Activated T-helper 1 cell treated with anti-CD3 and anti-CD28 coated beads, Interleukin-12 subunit alpha, Interleukin-12 subunit beta, Interleukin-2, Interleukin-4 antibody, amounts not matched to agents 30 ng/mL and 10 ng/mL and 1 ng/mL, durations not matched to agents 14 hours and 24 hours and 36 hours (primary cell): ENCODE measurements at places on chromosomes 13 and 19.

GRCh38 chr13:89163096-89163495 lies 1491.9 kb downstream of the SLITRK5 start:
- no peak for DNase-seq

- DNase-seq = no peak
These were observed 89.4 kb downstream of the HS6ST3 start for GRCh38 chr13:96179309-96179708.

- no peak for DNase-seq
These were observed 4.7 kb downstream of the DCAF15 start for GRCh38 chr19:13957051-13957450.

DNA sequence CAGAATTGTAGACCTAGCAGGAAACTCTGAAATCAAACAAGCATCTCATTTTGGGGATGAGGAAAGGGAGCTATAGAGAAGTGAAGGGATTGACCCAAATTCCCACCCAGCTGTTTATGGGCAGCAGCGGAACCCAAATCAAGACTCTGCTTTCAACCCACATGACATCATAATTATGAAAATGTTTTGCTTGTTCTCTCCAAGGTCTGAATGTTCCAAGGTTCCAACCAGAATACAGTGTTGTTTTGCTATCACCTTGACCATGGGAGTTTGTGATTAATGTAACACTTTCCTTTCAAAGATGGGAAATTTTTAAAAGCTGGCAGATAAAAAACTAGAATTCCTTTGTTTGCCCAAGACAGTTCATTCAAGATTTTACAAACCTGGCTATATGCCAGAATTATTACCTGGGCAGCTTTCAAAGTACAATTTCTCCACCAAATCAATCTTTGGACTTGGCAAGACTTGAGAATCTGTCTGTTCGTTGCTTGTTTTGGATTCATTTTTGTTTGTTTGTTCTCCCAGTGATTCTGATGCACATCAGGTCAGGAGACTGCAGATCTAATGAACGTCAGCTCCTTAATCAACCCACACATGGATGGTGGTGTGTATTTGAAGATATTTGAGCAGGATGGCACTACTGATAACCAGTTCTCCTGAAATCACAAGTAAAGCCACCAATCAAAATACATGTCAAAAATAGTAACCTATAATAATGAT lies 322.7 kb downstream of the FOXO1 start:
- no peak for DNase-seq

DNA sequence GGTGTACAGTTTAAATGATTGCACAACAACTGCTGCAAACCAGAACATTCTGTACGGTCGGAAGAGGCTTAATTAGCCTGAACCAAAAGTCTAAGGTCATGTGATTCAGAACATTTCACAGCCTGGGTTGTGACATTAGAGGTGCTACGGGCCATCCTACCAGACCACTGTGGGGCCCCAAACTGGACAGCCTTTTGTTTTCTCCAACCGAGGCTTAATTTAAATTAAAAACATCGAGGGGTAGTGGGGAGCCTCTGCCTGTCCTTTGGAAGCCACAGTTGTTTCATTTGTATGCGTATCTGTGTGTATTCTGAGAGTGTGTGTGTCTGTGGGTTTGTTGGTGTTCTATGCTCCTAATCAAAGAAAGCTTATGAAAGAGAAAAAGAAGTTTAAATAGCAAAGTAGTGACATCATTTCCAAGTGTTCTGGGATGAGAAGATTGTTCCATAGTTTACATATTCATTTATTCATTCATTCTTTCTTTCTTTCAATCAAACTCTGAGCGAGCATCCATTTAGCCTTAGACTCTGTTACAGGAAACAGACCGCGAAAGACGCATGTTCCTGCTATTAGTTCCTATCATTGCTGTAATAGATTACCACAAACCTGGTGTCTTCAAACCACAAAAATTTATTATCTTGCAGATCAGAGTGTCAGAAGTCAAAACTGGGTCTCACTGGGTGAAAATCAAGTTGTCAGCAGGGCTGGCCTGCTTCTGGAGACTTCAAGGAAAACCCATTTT lies 444.8 kb downstream of the FOXO1 start:
- no peak for DNase-seq

- DNase-seq = no peak
These were observed 11.2 kb downstream of the TUBGCP3 start for GRCh38 chr13:112576768-112577167.

GRCh38 chr19:48968179-48968661 lies 3.1 kb downstream of the FTL start:
- DNase-seq = no peak
